Activated CD4-positive, CD25-positive, alpha-beta regulatory T cell treated with anti-CD3 and anti-CD28 coated beads, Interleukin-2, amount 50 U/mL, for 16 hours (primary cell): ENCODE measurements at places on chromosomes 7 and 10.

- DNase-seq: no peak
Measured at GRCh38 chr7:54615537-54615936, 73.4 kb downstream of the VSTM2A start.

- DNase-seq: no peak
Measured at GRCh38 chr7:134782121-134782623, 2.7 kb downstream of the CALD1 start.

DNA sequence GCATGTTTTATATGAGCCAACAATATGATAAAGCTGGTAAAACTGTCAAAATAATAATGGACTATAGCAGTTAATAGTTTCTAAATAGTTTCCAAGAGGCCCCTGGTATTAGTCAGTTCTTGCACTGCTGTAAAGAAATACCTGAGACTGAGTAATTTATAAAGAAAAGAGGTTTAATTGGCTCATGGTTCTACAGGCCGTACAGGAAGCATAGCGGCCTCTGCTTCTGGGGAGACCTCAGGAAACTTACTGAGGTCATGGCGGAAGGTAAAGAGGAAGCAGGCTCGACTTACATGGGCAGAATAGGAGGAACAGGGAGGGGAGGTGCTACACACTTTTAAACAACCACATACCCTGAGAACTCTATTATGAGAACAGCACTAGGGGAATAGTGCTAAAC lies 104.6 kb downstream of the PPP1R9A start:
- DNase-seq: no peak

GRCh38 chr10:89643812-89644690 lies 991 bp downstream of the PANK1 start:
- DNase-seq: peak; percentile 21

GRCh38 chr10:62155054-62155680 lies 113.5 kb downstream of the RTKN2 start:
- DNase-seq: no peak

DNA sequence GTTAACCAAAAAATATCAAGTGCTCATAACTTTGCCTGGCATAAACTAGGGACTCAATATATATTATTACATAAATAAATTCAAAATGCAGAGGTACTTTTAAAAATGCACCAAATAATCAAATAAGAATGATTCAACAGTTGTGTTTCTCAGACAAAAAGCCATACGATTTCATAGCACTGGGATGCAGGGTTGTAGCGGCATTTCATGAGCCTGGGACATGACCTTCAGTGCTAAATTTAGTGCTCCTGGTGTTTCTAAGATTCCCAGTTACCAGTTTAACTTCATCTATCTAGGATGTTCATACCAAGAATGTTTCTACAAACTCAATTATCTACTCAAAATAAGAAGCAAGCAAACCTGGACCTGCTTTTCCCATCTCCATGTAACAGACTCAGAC lies 4.0 kb downstream of the JAZF1 start:
- DNase-seq: no peak

DNA sequence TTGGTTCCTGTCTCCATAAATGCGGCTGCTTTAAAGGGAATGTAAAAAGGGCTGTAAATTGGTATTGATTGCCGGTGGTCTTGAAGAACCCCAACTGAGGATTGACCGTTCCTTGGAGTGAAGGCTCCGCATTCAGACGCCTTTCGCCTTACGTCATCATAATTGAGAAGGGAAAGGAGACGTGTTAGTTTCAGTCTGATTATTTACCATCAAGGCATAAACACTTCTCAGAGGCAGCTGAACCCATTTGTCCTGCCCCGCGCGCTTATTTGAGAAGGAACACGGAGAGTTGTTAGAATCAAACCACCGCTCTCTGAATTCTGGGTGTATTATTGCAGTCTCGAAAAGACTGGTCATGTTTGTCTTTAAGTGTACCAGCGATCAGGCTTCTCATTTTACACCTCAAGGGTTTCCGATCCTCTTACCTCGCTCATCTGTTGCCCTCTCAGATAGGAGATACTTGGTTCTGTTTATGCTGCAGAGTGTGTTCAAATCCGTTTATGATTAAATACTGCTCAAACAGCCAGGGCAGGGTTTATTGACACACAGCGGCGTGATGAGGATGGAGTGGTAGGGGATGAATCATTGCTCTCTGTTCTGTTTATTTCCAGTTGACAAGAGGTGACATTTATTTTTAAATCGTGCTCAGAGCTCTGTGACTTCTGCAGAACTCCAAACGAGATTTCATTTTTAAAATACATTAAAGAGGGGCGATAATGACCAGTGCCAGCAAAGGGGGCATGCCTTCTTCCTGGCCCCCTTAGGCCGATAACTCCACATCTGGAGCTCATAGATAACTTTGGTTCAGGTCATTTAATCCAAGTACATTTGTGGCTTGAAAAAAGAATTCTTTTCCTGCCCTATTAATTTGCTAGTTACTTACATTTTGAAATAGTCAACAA lies 30.4 kb downstream of the FOXK1 start:
- DNase-seq: no peak
